ENCODE measurements at places on chromosomes 13 and 19. TPM values are rescaled to one million over a fixed set of nuclear protein-coding genes. Genes with fewer than 3 reads are reported as not detected.

TEX26 gene
- not detected for total RNA-seq

ZNF227 gene
- total RNA-seq, result 23.4 TPM

KCNRG gene
- 4.3 TPM for total RNA-seq

FCAR gene
- 2.6 TPM for total RNA-seq

SLC10A2 gene
- total RNA-seq, result not detected

CLEC11A gene
- 23.1 TPM for total RNA-seq

ZNF296 gene
- not detected for total RNA-seq

CBLC gene
- 2.8 TPM for total RNA-seq

CAB39L gene
- 14.7 TPM for total RNA-seq

FRY gene
- 152 TPM for total RNA-seq

LRRC8E gene
- total RNA-seq, result 3.8 TPM

CLEC17A gene
- 1.0 TPM for total RNA-seq

ELSPBP1 gene
- not detected for total RNA-seq

LHFPL6 gene
- 65.6 TPM for total RNA-seq

ZNF547 gene
- total RNA-seq, result 4.9 TPM

SYNGR4 gene
- total RNA-seq, result not detected

SMIM17 gene
- total RNA-seq, result 0.31 TPM

SMIM24 gene
- not detected for total RNA-seq

ZNF256 gene
- total RNA-seq, result 12.1 TPM

ZNF835 gene
- 5.0 TPM for total RNA-seq

PKN1 gene
- total RNA-seq, result 83.0 TPM

GSX1 gene
- not detected for total RNA-seq

DACT3 gene
- 11.5 TPM for total RNA-seq

LRRC63 gene
- not detected for total RNA-seq

SIGLEC10 gene
- total RNA-seq, result 2.1 TPM

FARSA gene
- total RNA-seq, result 36.9 TPM

NLRP11 gene
- total RNA-seq, result not detected

FGF22 gene
- not detected for total RNA-seq

CABP5 gene
- total RNA-seq, result not detected

GPR12 gene
- total RNA-seq, result 0.10 TPM

PPM1N gene
- 1.4 TPM for total RNA-seq

All from tongue (tissue), 3 donors.